Esophagus squamous epithelium (tissue), 5 donors: ENCODE measurements at places on chromosomes 5 and 9.

GRCh38 chr5:56722317-56722716 is 93.0 kb upstream of the MAP3K1 start:
- no peak for DNase-seq

DNA sequence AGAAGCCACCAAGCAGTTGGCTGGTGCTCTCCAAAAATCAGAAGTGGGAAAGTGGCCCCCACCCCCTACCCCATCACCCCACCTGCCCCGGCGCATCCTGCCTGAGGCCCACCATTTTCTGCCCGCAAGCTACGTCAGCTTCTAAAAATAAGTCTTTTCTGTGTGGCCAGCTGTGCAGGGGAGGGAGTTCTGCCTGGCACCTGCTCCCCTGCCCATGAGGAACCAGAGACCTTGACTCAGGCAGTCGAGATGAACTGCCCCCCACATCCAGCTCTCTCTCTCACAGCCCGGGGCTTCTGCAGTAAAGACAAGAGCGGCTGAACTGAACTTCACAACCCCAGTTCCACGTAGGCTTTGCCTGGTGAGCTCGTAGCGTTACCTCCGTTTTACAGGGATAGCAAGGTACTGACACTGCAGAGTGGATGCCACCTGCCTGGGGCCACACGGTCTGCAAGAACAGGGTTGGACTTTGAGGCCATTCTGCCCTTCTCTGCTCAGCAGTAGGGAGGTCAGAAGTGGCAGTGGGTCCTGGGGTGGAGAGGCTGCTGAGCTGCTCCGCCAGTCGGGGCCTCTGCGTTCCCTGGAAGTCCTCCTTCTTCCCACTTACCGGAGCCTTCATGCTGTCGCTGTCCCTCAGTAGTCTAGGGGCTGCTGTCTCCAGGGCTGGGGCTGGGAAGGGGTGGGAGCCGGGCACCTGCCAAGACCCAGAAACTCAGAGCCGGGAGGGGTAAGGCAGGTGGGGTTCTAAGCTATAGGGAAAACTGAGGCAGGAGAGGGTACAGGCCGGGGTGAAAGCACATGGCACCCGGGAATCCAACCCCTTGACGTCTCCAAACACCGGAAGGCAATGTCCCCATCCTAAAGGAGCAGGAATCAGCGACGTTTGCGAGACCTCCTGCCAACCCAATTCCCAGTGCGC is 781 bp downstream of the ST6GALNAC4 start:
- DNase-seq = no peak

GRCh38 chr5:34667705-34668104 is 11.6 kb downstream of the RAI14 start:
- no peak for DNase-seq

DNA sequence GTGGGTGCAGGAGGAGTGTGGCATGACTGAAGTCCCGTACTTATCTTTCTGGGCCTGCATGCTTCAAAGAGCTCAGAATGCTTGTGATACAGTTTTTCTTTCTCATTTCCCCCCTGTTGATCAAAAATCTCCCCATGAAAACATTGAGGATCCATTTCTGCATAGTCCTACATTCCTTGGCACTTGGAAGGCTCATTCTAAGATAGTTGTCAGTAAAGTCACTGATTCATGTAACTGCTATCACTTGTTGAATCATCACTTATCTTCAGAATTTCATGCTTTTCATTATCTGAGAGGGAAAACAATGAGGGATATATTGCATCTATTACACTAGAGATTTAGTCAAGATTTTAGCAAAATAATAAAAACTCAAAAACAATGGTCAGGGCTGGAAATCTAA is 1953.1 kb upstream of the CDH6 start:
- DNase-seq = no peak

DNA sequence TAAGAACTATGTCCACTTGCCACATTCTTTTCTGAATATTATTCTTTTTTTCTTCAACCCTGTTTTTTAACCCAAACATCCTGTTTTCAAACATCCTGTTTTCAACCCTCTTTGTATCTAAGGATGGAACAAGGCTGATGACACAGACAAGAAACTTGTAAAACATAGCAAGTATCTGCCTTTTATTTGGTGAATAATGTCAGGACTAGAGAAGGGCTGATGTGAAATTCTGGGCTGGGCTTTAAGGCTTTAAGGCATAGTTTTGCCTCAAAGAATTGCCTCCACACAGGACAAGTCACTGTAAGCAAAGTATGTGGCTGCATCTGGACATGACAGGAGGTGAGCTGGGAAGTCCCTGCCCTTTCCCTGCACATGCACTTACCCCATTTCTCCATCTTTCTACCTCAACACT is 42.5 kb upstream of the RIC1 start:
- no peak for DNase-seq
